ENCODE measurements at places on chromosomes 1 and 21.
A peak's percentile ranks its signal among the peaks of the same experiment; 100 is the strongest.

GRCh38 chr1:6273380-6273891 lies 12.5 kb upstream of the GPR153 start:
- peak; percentile 51 for DNase-seq

DNA sequence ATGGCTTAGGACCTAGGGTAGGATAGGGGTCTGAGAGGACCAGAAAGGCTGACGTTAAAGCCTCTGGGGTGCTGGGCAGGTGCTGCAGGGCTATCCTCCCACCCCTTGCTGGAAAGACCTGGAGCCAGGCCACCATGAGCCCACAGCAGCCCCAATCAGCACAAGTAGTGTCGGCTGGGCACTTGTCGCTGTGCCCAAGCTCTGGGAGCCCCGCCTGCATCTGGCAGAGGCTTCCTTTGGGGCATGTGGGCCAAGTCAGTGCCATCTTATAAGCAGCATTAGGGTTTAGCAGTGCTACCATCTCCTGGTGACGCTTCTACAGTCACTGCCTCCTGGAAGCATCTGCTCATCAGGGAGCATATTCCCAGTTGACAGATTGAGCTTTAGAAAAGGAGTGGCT lies 31.3 kb downstream of the MAN1C1 start:
- DNase-seq = no peak

GRCh38 chr1:168206111-168206510 lies 19.7 kb upstream of the SFT2D2 start:
- DNase-seq = no peak

DNA sequence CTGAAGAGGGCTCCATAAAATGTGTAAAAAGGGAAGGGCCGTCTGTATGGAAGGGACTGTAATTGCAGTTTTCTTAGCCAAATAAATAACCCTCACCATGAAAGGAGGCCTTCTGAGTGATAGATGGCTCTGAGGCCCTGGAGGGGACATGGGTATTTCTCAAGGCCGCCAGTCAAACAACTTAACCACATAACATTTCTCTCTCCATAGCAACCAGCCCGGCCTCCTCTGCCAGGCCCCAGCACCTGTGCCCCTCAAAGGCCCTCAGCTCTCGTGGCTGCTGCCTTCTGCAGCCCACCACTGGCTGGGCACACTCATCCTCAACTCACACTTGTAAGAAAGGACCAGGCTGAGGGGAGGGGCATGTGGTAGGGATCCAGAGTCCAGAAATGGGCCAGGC lies 57.0 kb upstream of the GJB5 start:
- DNase-seq = no peak

DNA sequence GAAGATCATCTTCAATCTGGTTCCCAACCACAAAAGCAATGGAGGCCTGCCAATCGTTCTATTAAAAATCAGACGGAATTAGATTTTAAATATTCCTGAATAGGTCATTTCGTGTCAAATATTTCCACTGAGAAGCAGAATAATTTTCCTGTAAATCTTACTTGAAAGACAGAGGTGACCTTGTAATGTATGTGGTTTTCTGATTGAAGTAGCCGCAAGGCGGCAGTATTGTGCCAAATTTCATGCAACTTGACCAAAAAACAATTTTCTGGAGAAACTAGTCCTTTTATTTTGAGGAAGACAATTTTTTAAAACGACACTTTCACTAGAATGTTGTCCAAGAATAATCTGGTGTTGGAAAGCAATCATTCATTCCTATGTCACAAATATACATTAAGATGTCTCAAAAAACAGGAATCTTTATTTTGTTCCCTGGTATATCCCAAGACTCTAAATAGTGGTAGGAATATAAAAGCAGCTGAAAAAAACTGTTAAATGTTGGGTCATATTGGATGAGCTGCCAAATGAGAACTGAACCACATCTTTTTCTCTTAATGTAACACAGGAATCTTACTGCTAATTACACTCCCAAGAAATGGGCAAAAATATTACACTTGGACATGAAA lies 33.6 kb downstream of the SPAG17 start:
- DNase-seq = peak; percentile 18

- DNase-seq = peak; percentile 64
Observed at GRCh38 chr1:98048244-98048643, 127.4 kb upstream of the DPYD start.

GRCh38 chr1:235876402-235876841 lies 9.7 kb upstream of the LYST start:
- no peak for DNase-seq

DNA sequence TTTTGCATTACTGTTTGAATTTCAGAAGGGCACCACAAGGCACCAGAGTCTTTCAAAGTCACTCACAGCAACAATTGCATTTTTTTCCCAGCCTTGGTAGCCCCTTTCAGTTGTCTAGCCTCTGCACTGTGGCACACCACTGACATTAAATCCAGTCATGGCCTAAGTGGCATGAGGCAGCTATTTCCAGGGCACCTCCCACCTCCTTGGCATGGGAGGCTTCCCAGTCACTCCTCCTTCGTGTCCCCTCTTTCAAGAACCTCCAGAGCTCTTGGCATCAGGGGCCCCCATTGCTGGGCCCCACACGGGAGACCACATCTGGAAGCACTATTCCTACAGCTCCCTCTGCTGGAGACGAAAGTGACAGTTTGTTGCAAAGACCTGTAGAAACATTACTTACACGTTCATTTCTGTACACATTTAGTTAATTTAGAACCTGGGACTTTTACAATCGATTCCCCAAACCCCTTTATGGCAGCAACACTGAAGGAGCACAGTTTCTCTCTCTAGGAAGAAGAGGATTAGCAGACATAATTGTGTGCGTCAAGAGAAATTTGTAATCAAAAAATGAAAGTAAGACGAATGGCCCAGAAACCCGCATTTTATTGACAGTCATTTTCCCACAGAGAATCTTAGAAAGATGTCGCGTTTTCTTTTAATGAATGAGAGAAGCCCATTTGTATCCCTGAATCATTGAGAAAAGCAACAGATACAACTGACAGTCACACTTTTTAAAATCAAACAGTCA lies 5.7 kb upstream of the CHD5 start:
- no peak for DNase-seq

DNA sequence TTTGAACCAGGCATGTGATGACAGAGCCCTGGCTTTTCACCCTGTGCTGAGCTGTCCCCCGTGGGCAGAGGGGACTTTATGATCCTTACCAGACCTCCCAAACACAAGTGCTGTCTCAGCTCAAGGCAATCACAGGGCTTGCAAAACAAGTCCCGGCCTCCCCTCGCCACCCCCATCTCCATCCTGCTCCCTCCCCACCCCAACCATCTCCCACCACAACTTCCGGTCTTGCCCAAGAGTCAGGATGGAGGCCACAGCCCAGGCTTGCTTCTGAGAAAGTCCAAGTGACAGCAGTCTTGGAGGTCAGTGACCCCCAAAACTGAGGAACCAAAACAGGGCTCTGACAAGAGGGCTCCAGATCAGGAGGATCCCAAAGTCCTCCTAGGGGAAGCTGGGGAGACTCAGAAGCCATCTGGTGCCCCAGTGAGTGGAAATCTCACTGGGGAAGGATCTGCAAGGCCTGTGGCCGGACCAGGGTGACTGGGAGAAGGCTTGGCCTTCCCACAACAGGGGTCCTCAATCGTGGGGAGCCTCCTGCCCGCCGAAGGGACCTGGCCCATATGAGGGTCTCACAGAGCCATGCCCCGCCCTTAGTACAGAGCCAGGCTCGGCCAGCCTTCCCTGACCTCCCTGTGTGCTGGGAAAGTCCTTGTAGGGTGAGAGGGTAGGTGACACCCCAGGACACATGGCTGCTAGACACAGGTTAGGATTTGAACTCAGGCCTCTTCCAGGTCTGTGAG lies 4.5 kb upstream of the SDC3 start:
- no peak for DNase-seq

DNA sequence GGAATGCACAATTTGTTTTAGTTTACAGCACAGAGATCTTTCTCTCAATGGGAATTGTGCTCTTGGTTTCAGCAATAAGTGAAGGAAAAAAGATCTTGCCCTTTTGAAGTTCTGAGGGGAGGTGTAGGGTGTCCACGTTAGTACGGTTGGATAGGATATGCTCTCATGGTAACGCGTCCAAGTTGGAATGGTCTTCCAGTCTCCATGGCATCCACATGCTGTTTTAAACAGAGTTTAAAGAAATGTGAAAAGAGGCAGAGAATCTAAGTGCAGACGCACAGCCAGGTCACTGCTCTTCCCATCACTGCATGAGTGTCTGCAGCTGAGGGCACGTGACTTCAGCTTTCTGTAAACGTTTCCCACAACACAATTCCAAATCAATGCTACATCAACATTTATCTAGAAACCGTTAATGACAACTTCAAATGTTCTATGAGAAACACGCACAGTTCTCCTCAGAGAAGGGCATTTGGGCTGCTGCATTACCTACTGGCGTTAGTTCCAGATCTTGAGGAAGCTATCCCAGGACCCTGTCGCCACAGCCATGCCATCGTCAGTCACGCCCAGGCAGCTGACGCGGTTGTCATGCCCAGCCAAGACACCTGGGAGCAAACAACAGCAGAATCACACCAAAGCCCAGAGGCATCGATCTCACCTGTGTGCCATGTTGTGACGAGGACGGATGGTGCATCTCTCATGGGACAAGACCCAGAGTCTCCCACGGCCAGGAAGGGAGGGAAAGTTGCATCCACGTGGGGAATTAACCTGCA lies 8.8 kb upstream of the NADK start:
- no peak for DNase-seq

GRCh38 chr21:21631961-21632360 lies 633.8 kb downstream of the NCAM2 start:
- no peak for DNase-seq

DNA sequence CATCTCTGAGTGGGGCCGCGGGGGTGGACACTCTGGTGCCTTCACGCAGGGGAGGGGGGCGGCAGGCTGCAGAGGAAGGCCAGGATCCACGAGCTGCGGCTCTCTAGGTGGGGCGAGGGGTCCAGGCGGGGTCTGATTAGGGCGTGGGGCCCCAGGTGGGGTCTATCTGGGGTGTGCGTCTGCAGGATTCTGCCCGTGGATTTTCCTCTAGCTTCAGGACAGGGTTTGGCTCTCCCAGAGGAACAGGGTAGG lies 6.3 kb downstream of the JMJD4 start:
- DNase-seq = no peak

DNA sequence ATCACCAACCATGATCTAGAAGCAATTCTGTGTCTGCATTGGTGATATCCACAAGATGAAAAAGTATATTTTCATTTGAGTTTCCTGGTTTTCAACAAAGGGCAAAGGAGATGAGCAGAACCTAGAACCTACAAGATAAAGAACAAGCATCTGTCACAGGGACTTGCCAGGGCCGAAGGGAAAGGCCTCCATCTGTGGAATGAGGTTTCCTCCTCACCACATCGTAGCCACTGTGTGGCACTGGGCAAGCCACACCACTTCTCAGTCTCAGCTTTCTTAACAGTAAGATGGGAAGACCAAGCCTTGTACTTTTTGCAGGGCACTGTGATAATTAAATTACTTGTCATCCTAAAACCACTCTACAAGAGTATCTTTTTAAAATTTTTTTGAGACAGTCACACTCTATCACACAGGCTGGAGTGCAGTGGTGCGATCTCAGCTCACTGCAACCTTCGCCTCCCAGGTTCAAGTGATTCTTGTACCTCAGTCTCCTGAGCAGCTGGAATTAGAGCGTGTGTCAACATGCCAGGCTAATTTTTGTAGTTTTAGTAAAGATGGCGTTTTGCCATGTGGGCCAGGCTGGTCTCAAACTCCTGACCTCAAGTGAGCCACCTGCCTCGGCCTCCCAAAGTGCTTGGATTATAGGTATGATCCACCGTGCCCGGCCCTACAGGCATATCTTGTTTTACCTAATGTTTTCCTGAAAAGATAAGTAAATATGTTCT lies 45.8 kb downstream of the ARHGEF11 start:
- DNase-seq = no peak

DNA sequence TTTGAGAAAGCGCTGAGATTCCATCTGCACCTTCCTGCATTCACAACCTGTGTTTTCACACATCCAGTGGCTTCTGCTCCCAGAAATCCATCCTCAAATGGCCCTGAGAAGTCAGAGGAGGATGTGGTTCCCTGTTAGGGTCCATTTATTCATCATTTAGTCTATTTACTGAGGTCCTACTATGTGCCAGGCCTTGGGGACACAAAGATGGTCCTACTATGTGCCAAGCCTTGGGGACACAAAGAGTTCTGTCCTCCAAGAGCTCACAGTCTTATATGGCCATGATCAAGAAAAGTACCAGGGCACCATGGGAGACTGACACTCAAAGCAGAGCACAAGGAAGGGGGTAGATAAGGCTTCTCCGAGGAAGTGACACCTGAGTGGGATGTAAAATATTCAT lies 147.1 kb upstream of the ATP1B1 start:
- no peak for DNase-seq

DNA sequence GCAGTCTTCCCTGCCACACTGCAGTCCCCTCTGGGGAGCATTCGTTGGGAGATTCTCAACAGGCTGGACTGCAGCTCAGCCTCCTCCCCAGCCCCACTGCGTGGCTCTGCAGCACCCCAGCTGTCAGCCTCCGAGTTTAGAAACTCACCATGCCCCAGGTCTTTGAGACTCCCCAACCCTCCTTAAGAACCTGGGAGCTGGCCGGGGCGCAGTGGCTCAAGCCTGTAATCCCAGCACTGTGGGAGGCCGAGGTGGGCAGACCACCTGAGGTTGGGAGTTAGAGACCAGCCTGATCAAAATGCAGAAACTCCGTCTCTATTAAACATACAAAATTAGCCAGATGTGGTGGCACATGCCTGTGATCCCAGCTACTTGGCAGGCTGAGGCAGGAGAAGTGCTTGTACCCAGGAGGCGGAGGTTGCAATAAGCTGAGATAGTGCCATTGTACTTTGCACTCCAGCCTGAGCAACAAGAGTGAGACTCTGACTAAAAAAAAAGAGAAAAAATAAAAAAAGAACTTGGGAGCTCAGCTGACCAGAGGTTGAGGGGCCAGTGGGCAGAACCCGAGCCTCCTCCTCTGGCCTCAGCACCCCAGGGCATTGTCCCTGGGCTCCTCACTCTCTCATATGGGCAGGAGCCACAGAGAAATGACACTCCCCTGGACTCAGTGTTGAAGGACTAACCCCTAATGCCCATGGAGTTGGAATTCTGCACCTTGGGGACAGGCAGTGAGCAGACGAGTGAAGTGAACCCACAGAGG lies 5.6 kb downstream of the OLIG2 start:
- no peak for DNase-seq

GRCh38 chr1:186792870-186793581 lies 35.7 kb upstream of the PLA2G4A start:
- peak; percentile 51 for DNase-seq

- DNase-seq = no peak
Observed at GRCh38 chr1:37069406-37069805, 35.1 kb upstream of the GRIK3 start.

- DNase-seq = peak; percentile 74
Observed at GRCh38 chr1:33342041-33342723, 21.3 kb upstream of the A3GALT2 start.

- DNase-seq = no peak
Observed at GRCh38 chr1:205667909-205668643, 12.2 kb downstream of the SLC45A3 start.

GRCh38 chr21:43337901-43338655 lies 88.9 kb downstream of the SIK1 start:
- DNase-seq = no peak

DNA sequence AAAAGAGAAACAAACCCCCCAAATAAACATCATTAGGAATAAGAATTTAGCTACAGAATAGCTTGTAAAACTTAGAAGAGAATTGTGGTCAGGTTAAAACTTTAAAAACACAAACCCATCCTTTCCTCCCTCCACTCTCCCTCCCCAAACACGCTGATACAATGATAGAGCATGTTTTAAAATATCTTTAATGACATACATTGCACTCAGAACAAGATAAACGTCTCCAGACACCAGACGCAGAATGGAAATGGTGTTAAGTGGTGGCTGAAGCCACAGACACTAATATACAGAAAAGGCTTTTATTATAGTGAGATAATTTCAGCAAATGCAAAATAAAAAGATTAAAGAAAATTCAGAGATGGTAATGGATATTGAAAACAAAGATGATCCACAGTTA lies 58.9 kb upstream of the SAMD13 start:
- DNase-seq = no peak

Measured in RWPE1 (cell line).